Left lung (tissue), 14 donors: ENCODE measurements at places on chromosomes 5 and 9. TPM values are rescaled to one million over a fixed set of nuclear protein-coding genes. Genes with fewer than 3 reads are reported as not detected.
A peak's percentile ranks its signal among the peaks of the same experiment; 100 is the strongest.

MAP3K1 gene
- total RNA-seq, result 30.2 TPM

- no peaks in the 10 kb centered on the region for H3K36me3 ChIP-seq
- no peaks in the 10 kb centered on the region for H3K27me3 ChIP-seq
Measured at GRCh38 chr5:130836729-130837649, 328.1 kb downstream of the HINT1 start.

- peaks cover 18% of the 10 kb centered on the region for H3K4me1 ChIP-seq
- no peaks in the 10 kb centered on the region for H3K36me3 ChIP-seq
- H3K4me3 ChIP-seq, result no peak overlapping the region
- H3K27ac ChIP-seq, result peak overlapping the region; percentile 58
- no peak for DNase-seq
- H3K27me3 ChIP-seq, result peaks cover 47% of the 10 kb centered on the region
Measured at GRCh38 chr9:134552349-134552990, 89.1 kb upstream of the COL5A1 start.

GRCh38 chr5:87627363-87627762 is 214.6 kb upstream of the CCNH start:
- DNase-seq, result no peak
- no peaks in the 10 kb centered on the region for H3K36me3 ChIP-seq
- no peaks in the 10 kb centered on the region for H3K27me3 ChIP-seq

ZNF169 gene
- 6.2 TPM for total RNA-seq

DNA sequence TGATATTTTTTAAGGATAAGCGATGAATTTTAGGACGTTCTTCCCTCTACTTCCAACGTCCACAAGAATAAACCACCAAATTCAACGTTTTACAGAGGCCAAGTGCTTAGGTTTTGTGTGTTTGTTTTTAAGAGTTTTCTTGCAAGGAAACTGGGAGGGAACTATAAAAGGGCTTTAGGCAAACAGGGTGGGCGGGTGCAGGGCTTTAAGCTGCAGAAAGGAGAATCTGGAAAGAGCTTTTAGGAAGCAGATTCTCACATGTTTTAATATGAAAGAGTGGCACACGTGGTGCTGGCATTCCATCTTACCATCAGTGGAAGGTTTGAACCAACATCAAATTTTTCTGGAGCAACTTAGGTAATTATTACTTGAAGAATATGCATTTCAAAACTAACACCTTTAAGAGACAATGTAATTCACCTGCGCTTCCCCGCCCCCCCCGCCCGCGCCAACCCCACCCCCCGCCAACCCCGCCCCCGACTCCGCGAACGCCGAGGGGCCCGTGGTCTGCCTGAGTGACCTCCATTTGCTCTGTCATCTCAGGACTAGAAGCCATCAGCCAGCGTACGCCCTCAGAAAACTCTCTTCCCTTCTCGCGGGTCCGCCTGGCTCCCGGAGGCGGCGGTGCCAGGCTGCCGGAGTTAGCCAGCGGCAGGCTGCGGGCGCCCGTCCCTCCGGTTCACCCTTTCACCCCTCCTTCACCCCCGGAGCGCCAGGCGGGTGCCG is 911 bp upstream of the PIK3R1 start:
- H3K4me1 ChIP-seq, result peaks cover 9% of the 10 kb centered on the region
- peak overlapping the region; percentile 98 for H3K27ac ChIP-seq
- H3K4me3 ChIP-seq, result peak overlapping the region; percentile 85
- DNase-seq, result no peak
- no peaks in the 10 kb centered on the region for H3K27me3 ChIP-seq
- H3K36me3 ChIP-seq, result no peaks in the 10 kb centered on the region

SOHLH1 gene
- total RNA-seq, result not detected

DNA sequence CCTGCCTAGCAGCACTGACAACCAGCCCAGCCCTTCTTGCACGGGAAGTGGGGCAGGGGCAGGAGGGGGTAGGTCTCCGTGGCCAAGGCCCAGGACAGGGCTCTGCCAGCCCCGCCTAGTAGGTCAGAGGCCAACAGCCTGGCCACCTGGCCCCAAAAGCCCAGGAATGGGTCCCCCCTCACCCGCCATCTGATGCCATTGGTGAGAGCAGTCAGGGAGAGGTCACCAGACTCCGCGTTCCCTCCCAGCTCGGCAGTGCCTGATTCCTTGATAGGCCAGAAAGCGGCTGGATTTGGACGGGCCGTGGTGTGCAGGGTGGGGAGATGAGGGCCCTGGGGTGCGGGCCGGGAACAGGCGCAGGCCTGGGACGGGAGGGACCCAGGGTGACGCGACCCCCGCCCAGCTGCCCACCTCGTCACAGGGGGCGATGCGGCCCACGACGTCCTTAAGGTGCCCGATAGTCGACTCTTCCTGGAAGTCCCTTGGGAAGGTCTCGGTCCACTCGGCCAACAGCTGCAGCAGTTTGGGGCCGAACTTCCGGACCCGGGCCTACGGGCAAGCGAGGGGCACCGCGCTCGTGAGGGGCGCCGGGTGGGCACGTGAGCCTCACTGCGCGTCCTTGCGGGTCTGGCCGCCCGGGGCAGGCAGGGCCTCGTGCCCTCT is 64.5 kb upstream of the RNF130 start:
- peaks cover 50% of the 10 kb centered on the region for H3K27me3 ChIP-seq
- DNase-seq, result no peak
- no peak overlapping the region for H3K27ac ChIP-seq
- H3K4me3 ChIP-seq, result no peak overlapping the region

GRCh38 chr9:135670721-135671590 is 7.8 kb downstream of the LCN9 start:
- no peak for DNase-seq
- H3K27me3 ChIP-seq, result no peaks in the 10 kb centered on the region
- H3K27ac ChIP-seq, result no peak overlapping the region
- H3K4me3 ChIP-seq, result no peak overlapping the region
- H3K36me3 ChIP-seq, result no peaks in the 10 kb centered on the region
- no peaks in the 10 kb centered on the region for H3K4me1 ChIP-seq

OTP gene
- total RNA-seq, result not detected

GRCh38 chr5:54302267-54302687 is 8.1 kb downstream of the ARL15 start:
- H3K36me3 ChIP-seq, result no peaks in the 10 kb centered on the region
- H3K27ac ChIP-seq, result no peak overlapping the region
- DNase-seq, result no peak
- H3K27me3 ChIP-seq, result no peaks in the 10 kb centered on the region
- no peak overlapping the region for H3K4me3 ChIP-seq

DNA sequence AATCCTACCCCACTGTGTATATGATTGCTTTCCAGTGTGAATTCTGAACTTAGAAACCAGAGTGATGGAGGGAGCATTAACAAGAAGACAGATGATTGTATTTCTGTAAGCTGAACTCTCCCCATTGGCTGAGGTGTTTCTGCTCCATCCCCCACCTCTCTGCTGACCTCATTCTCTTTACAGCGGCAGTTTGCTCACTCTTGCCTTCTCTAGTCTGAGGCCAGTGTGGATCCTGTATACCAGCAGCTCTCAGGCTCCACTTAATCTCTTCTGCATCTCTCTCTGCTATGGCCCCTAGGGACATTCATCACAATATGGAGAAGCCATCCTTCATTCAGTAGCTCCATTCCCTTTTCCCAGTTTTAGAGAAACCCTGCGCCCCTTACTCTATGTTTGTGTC is 358.8 kb downstream of the MAN2A1 start:
- H3K4me1 ChIP-seq, result no peaks in the 10 kb centered on the region
- no peak for DNase-seq
- H3K4me3 ChIP-seq, result no peak overlapping the region
- no peaks in the 10 kb centered on the region for H3K36me3 ChIP-seq
- no peaks in the 10 kb centered on the region for H3K27me3 ChIP-seq
- no peak overlapping the region for H3K27ac ChIP-seq

DNA sequence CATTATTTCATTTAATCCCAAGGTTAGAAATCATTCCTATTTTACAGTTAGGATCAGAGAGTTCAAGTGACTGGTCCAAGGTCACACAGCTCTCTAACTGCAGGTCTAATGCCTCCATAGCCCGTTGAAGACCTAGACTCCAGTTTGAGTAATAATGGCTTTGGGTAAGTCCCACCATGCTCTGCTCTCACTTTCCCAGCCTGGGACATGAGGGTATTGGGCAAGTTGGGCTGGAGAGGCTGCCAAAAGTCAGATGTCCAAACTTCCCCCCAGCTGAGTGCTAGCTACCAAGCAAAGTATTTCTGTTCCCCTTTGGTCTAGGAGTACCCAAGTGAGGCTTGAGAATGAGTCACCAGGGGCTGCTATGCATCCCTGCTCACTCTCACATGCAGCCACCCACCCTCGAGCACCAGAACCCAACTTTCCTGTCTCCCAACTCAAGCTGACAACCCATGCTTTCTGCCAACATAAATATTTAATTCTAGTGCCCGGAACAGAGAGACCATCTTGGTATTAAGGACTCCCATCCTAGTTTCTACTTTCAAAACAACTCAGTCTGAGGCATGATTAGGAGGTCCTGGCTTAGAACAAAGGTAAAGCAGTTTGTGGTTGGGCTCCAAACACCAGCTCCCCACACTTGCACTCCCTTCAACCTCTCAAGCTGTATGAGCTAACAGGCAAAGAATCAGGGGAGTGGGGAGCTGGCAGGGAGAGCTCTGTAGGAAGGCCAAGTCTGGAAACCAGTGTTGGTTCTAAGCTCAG is 236.5 kb upstream of the TRIM32 start:
- H3K36me3 ChIP-seq, result no peaks in the 10 kb centered on the region
- no peak for DNase-seq
- peak overlapping the region; percentile 20 for H3K27ac ChIP-seq
- peaks cover 9% of the 10 kb centered on the region for H3K4me1 ChIP-seq
- no peak overlapping the region for H3K4me3 ChIP-seq
- no peaks in the 10 kb centered on the region for H3K27me3 ChIP-seq

- peaks cover 27% of the 10 kb centered on the region for H3K4me1 ChIP-seq
- H3K4me3 ChIP-seq, result no peak overlapping the region
Measured at GRCh38 chr5:138790684-138791083, 37.5 kb downstream of the CTNNA1 start.

NOL6 gene
- 48.3 TPM for total RNA-seq

GRCh38 chr9:76718166-76718565 is 46.1 kb upstream of the PCA3 start:
- no peaks in the 10 kb centered on the region for H3K36me3 ChIP-seq
- no peak overlapping the region for H3K27ac ChIP-seq
- no peaks in the 10 kb centered on the region for H3K27me3 ChIP-seq
